ENCODE measurements at places on chromosomes 1 and 21.
A peak's percentile ranks its signal among the peaks of the same experiment; 100 is the strongest.

DNA sequence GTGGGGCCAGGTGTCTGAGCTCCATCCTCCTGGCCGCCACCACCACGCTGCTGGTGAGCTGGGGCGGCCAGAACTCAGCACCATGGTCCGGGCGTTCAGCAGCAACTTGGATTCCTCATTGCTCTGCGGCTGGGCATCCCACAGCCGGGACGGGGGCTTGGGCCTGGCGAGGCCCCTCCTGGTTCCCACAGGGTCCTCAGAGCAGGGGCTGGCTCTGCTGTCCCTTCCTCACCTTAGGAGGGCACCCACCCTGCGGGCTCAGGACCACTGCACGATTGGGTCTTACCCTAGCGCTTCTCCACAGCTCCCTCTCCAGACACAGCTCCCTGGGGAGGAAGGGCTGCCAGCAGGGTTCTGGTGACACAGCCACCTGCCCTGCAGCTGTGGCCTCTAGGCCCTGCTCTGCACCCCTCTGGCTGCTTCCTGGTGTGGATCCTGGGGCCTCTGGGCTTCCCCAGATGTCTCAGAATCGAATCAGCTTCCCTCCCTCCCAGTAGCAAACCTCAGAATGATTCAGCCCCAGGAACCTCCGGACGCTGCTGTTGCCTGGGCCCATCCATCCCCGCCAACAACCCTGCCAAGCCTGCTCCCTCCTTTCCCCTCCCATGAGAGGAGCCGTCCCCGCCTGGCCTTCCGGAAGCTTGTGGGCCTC is 25.0 kb downstream of the CRYAA start:
- DNase-seq: peak; percentile 56
- H3K27me3 ChIP-seq: no peaks in the 10 kb centered on the region
- H3K27ac ChIP-seq: no peak overlapping the region
- no peaks in the 10 kb centered on the region for H3K36me3 ChIP-seq
- H3K4me3 ChIP-seq: no peak overlapping the region
- peaks cover 16% of the 10 kb centered on the region for H3K4me1 ChIP-seq

- no peak within 1 kb of the TSS for H3K27ac ChIP-seq
- no peaks in the 10 kb centered on the region for H3K36me3 ChIP-seq
- DNase-seq: no peak
- H3K27me3 ChIP-seq: no peaks in the 10 kb centered on the region
- H3K4me3 ChIP-seq: peak within 1 kb of the TSS; percentile 60
- peaks cover 24% of the 10 kb centered on the region for H3K4me1 ChIP-seq
Measured at GRCh38 chr1:223363856-223364684, at the start of gene SUSD4. SUSD4 (minus strand) TSS chr1:223364176; CDS start chr1:223363425, 751 bp downstream.

- no peak overlapping the region for H3K4me3 ChIP-seq
- H3K4me1 ChIP-seq: no peaks in the 10 kb centered on the region
- H3K36me3 ChIP-seq: no peaks in the 10 kb centered on the region
- peak overlapping the region; percentile 44 for H3K27ac ChIP-seq
Measured at GRCh38 chr1:200415789-200416593, 6.2 kb upstream of the ZNF281 start.

GRCh38 chr1:86472767-86473166 is 4.0 kb downstream of the CLCA1 start:
- no peak for DNase-seq
- H3K27ac ChIP-seq: no peak overlapping the region
- H3K36me3 ChIP-seq: no peaks in the 10 kb centered on the region
- H3K27me3 ChIP-seq: no peaks in the 10 kb centered on the region
- H3K4me3 ChIP-seq: no peak overlapping the region

- no peak overlapping the region for H3K27ac ChIP-seq
- H3K36me3 ChIP-seq: no peaks in the 10 kb centered on the region
- no peaks in the 10 kb centered on the region for H3K27me3 ChIP-seq
- H3K4me3 ChIP-seq: no peak overlapping the region
Measured at GRCh38 chr1:46618754-46619415, 2.3 kb upstream of the MOB3C start.

DNA sequence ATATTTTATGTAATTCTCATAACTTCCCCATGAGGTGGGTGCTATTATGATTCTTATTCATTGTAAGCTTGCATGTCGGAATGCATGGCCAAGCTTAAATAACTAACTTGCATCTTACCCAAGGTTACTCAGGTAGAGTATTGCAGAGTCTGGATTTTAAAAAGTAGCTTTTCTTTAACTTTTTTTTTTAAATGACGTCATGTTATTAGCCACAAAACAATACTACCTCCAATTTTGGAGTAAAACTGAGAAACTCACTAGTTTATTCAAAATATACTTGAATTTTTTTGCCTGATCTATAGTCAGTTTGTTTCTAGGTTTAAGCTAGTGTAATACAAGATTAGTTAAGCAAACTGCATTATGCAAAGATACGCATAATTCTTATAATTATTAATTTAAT is 57.8 kb downstream of the NEGR1 start:
- H3K4me1 ChIP-seq: no peaks in the 10 kb centered on the region
- H3K4me3 ChIP-seq: no peak overlapping the region
- no peaks in the 10 kb centered on the region for H3K27me3 ChIP-seq
- DNase-seq: no peak

DNA sequence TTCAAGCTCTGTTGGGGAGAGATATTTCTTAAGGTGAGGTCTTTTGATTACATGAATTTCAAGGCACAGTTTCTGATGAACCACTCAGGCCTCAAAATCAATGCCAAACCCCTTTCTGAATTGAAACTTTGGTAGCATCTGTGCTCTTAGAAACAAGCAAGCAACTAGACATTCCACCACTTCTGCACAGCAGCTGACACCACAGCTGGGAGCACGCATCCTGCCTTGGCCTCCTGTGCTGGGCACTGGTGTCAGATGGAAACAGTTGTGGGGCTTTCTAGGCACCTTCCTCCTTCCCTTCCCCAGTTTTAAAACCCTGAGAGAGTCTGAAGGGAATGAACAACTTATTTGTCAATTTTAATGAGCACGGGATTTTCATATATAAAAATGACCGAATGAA is 360.2 kb downstream of the ADGRL2 start:
- H3K4me3 ChIP-seq: no peak overlapping the region
- H3K36me3 ChIP-seq: no peaks in the 10 kb centered on the region
- no peaks in the 10 kb centered on the region for H3K27me3 ChIP-seq
